ENCODE measurements at places on chromosomes 11 and 22.

- peak; percentile 52 for DNase-seq
Observed at GRCh38 chr22:30390974-30391691, 3.9 kb upstream of the RNF215 start.

GRCh38 chr11:106391771-106392420 is 314.4 kb downstream of the AASDHPPT start:
- DNase-seq = no peak

DNA sequence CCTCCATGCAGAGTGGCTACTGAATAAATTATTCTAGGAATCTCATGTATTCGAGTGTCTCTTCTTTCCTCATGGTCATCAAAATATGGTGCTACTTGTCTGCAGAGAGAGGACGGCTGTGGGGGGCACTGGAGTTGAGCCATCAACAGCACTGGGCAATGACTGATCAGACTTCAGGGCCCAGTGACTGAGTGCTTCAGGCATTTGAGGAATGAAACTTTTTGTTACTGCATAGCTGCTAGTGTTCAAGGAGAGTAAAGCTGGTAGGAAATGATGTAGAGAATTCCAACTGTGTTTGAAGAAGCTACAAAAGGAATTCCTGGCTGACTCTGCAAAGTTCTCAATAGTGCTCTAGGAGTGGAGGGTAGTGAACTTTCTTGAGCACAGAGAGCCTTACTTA is 277.7 kb downstream of the CADM1 start:
- DNase-seq = no peak

DNA sequence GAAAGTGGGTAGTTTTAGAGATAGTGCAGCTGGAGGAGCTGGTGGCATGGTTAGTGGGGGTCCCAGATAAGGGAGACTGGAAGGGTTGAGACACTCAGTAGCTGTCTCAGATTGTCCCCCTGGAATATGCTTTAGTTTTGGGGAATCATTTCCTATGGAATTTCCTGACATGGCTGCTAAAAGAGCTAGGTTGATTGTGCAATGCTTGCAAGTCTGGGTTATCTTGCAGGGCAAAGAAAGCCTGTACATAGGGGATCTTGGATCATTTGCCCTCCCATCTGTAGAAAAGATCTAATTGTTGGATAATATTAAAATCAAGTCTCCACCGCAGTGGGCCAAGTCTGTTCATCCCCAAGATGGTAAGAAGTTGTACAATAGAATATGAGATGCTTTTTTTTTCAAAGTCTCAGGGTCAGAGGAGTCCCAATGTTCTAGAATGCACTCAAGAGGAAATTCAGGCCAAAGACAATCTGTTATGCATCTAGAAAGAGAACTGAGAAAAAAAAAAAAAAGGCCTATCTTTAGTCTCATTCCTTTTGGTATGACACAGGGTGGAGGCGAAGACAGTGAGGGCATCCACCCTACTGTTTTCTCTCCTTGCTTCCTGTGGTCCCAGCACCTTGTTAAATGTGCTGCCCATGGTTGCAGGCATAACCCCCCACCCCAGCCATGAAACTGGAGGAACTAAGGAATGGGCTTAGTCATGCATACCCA is 20.2 kb downstream of the MS4A6E start:
- DNase-seq = no peak

DNA sequence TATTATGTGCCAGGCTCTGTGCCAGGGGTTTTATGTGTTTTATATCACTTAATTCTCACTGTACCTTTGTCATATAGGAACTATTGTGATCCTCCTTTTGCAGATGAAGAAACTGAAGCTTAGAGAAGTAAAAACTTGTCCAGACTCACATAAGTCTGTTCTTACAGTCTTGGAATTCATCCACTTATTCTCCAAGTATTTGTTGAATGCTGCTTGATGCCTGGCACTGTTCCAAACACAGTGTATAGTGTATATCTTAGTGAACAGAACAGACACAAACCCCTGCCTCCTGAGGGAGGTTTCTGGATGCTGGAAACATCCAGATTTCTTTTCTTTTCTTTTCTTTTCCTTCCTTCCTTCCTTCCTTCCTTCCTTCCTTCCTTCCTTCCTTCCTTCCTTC is 29.0 kb upstream of the FGF3 start:
- DNase-seq = no peak

DNA sequence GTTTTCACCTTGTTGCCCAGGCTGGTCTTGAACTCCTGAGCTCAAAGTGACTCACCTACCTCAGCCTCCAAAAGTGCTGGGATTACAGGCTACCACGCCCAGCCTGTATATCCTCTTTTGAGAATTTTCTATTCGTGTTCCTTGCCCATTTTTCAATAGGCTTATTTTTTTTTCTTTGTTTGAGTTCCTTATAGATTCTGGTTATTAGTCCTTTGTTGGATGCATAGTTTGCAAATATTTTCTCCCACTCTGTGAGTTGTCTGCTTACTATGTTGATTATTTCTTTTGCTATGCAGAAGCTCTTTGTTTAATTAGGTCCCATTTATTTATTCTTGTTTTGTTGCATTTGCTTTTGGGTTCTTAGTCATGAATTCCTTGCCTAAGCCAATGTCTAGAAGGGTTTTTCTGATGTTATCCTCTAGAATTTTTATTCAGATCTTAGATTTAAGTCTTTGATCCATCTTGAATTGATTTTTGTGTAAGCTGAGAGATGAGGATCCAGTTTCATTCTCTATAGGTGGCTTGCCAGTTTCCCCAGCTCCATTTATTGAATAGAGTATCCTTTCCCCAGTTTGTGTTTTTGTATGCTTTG is 17.7 kb upstream of the ZBED5 start:
- no peak for DNase-seq

DNA sequence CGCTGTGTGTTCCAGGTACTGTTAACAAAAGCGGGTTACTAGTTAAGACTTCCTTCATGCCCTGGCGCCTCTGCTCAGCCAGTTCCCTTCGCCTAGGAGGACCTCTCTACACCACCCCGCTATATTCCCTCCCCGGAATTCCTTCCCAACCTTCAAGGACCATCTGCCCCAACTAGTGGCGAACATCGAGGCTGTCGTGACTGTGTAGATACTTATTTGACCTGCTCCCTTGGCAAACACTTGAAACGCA is 450 bp upstream of the BCL2L13 start:
- no peak for DNase-seq

DNA sequence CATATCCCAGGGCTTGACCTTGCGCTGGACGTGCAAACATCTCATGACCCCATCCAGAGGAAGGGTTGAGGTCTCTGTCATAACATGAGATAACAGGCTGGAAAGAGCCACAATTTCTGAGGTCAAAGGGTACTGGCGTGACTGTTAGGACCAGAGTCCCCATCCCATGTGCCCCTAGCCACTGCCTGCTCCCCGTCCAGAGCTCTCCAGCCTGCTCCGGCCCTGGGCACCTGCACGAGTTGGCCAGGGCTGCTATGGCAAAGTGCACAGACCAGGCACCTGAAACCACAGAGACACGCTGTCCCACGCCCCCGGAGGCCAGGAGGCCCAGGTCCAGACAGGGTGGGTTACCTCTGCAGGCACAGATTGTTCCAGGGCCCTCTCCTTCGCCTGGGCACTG is 58.9 kb downstream of the SHANK2 start:
- DNase-seq = no peak

- DNase-seq = no peak
Observed at GRCh38 chr22:18048041-18048440, 23.7 kb upstream of the MICAL3 start.

DNA sequence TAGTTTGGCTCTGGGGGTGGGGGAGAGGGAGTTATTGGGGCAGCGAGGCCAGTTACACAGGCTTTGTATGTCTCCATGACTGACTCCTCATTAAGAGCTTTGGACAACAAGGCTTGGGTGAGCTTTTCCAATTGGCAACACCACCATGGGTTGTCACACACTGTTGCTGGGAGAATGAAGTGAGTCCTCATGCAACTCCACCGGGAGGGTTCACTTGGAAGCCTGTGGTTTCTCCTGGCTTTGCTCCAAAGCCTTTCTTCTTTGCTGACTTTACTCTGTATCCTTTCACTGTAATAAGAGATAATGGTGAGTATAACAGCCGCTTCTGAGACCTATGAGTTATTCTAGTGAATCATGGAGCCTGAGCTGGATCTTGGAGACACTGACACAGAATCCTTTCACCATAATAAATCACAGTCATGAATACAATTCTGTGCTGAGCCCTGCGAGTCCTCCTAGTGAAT is 24.9 kb downstream of the EIF3F start:
- DNase-seq = no peak

- no peak for DNase-seq
Observed at GRCh38 chr11:120564573-120565311, 53.2 kb downstream of the GRIK4 start.

DNA sequence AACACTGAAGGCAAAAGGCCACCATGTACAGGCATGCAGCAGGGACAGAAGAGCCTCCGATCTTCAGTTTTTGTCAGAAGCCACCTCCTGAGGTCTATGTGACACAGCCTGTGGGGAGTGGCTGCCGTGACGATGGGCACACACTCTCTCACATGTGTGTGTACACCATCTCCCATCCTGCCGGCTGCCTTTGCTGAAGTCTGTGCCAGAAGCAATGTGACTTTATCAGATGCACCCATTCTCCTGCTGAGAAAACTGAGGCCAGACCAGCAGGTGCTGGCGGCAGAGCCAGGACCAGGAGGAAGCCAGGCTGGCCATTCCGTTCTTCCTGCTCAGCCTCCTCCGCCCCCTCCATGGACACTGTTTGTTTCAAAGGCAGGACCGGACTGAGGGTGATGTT is 16.7 kb downstream of the SHANK2 start:
- DNase-seq = no peak

- DNase-seq = no peak
Observed at GRCh38 chr11:62195945-62196344, 5.9 kb downstream of the SCGB1D1 start.

- no peak for DNase-seq
Observed at GRCh38 chr11:34887260-34887659, 28.9 kb downstream of the APIP start.

DNA sequence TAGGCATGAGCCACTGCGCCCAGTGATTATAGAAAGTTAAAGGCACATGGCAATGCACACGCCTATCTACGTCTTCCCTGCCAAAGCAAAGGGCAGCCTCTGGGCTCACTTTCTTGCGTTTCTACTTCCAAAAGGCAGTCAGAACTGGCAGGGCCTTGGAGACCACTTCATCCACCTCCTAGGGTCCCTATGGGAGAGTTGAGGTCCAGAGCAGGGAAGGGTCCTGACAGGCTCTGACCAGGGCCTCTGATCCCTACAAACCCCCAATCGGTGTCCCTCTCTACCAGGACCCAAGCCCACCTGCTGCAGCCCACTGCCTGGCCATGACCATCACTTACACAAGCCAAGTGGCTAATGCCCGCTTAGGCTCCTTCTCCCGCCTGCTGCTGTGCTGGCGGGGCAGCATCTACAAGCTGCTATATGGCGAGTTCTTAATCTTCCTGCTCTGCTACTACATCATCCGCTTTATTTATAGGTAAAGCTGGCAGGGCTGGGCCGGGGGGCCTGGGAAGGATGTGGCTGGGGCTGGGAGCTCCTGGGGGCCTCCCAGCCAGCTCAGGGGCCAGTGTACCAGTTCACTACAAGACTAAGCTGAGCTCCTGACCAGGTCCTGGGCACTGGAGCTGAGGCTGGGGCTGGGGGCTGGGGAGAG is 1.5 kb downstream of the BEST1 start:
- DNase-seq = no peak

DNA sequence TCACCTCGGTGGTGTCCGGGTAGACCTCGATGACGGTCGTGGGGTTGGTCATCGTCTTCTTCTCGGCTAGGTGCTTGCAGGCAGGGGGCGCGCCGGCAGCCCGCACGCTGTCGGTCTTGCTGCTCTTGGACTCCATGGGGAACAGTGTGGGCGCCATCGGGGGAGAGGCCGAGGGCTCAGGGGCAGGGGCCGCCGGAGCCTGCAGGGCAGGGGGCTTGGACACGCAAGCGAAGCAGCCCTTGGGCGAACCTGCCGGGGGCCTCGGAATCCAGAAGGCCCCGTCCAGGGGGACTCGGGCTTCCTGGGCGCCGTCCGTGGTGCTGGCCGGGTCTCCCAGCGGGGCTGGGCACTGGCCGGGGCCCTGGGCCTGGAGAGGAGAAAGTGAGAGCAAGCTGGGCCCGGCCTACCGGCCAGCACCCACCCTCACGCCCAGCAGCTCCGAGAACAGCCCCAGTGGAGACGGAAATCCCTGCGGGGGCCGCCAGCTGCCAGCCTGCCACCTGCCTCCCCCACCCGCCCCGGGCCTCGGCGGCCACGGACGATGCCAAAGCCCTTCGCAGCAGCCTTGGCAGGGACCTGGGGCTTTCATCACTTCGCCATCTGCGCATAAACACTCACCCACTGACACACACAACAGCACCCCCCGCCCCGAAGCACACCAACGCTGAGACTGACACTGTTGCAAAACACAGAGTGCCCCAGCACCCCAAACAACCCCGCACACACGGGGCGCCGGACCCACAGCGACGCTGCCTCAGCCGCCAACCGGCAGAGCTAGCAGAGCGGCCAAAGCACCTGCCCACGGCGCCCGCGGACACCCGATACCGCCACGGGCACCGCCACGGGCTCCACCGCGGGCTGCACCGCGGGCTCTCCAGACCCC is 2.4 kb downstream of the IFITM10 start:
- DNase-seq = no peak

GRCh38 chr11:83448686-83449085 is 162.5 kb upstream of the CCDC90B start:
- DNase-seq = no peak

GRCh38 chr22:26553056-26553752 is 36.7 kb downstream of the TPST2 start:
- DNase-seq = no peak

GRCh38 chr11:19786644-19787043 is 74.0 kb downstream of the NAV2 start:
- DNase-seq = no peak

- DNase-seq = peak; percentile 28
Observed at GRCh38 chr11:118342503-118343161, at the start of gene CD3D. Gene CD3D, minus strand, starts transcription at chr11:118342705. Its CDS starts 98 bp downstream, at chr11:118342607.

DNA sequence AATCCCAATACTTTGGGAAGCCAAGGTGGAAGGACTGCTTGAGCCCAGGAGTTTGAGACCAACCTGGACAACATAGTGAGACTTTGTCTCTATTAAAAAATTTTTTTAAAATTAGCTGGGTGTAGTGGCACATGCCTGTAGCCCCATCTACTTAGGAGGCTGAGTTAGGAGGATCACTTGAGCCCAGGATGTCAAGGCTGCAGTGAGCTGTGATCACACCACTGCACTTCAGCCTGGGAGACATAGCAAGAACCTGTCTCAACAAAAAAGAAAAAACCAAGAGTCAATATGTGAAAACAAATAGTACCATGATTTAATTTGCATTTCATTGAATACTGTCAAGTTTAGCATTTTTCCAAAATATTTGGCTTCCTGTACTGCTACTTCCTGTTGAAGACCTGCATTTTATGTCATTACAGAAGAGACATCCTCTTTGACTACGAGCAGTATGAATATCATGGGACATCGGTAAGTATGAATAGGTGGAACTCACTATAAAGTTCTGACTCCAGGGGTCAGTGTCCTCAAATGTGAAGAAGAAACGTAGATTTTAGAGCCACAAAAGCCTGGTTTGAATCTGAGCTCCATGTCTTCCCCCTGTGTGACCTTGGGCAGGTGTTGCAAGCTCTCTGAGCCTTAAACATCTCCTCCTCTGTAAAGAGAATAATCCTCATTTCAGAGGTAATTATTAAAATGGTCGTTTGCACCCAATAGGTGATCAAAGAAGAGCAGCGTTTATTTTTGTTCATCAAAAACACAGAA is 16.0 kb downstream of the CDC45 start:
- DNase-seq = no peak
